Stimulated activated CD4-positive, alpha-beta T cell treated with anti-CD3 and anti-CD28 coated beads, TNF-alpha, amount 100 ng/mL, for 1 hour (primary cell): ENCODE measurements at places on chromosomes 11 and 22.

DNA sequence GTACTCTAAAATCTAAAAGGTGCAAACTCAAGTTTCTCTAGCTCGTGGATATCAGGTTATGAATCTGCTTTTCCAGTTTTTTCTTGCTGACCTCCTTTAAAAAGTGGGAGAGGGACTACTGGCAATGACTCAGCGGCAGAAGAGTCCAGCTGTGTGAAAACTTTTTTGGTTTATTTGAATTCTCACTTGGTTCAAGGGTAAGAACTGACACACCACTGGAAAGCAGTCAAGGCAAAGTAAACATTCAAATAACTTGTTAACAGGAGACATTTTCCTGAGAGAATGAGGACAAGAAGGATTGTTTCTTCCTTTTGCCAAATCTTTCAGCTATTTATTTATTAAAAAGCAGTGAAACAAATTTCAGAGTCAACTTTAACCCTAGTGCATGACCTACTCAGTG lies 36.1 kb downstream of the CDON start:
- no peak for DNase-seq

DNA sequence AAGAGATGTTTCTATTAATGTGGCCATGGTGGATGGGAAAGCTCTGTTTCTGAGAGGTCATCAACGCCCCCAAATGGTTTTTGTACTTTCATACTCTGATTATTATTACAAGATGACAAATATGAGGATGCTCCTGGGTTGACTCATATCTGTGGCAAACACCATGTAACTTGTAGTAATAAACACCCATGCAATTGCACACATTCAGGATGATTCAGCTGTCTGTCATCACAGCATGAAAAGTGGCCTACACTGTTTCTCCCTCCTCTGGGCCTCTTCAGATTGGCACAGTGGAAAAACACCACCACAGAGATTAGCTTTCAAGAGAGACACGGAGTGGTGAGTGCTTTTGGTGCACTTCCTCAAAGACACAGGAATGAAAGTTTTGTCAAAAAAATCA lies 85.4 kb downstream of the MTNR1B start:
- no peak for DNase-seq

- no peak for DNase-seq
Measured at GRCh38 chr11:103528596-103528995, 419.4 kb downstream of the DYNC2H1 start.

DNA sequence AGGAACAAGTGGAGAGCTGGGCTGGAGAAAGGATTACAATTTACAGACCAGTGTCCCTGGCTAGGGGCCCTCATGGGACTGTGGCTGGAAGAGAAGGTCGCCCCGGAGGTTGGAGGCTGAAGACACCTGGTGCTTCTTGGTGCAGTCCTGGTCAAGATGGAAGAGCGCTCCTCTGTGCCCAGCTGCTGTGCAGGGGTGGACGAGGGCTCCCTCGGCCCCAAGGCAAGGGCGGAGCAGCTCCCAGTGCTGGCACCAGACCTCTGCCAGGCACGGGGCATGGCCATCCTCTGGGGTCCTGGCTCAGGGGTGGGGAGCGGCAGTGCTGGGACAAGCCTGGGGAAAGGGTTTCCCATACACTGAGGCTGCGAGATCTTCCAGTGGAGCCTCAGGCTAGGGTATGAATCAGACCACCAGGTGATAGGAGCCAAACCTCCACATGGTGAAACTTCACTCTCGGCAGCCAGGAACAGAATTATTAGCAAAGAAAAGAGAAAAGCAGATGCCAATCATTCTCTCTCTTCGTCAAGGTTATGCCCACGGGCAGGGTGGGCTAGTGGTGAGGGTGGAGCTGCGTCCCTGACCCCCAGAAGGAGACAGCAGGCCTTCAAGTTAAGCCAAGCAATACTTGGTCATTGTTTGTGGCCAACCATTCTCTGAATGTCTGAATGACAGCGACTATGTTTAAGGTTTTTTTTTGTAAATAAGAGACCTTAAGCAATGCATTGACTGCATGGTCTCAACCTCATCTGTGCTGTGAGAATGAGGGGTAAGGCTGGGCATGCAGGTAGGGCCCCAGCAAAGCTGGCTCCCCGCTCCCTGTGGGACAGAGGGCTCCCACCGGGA lies 32.1 kb downstream of the PPM1F start:
- no peak for DNase-seq

- DNase-seq = no peak
Measured at GRCh38 chr11:47127213-47127612, 49.5 kb downstream of the ARFGAP2 start.

- DNase-seq = no peak
Measured at GRCh38 chr11:120248551-120249278, 8.8 kb downstream of the POU2F3 start.

GRCh38 chr22:38712486-38713207 lies 6.9 kb downstream of the GTPBP1 start:
- no peak for DNase-seq

DNA sequence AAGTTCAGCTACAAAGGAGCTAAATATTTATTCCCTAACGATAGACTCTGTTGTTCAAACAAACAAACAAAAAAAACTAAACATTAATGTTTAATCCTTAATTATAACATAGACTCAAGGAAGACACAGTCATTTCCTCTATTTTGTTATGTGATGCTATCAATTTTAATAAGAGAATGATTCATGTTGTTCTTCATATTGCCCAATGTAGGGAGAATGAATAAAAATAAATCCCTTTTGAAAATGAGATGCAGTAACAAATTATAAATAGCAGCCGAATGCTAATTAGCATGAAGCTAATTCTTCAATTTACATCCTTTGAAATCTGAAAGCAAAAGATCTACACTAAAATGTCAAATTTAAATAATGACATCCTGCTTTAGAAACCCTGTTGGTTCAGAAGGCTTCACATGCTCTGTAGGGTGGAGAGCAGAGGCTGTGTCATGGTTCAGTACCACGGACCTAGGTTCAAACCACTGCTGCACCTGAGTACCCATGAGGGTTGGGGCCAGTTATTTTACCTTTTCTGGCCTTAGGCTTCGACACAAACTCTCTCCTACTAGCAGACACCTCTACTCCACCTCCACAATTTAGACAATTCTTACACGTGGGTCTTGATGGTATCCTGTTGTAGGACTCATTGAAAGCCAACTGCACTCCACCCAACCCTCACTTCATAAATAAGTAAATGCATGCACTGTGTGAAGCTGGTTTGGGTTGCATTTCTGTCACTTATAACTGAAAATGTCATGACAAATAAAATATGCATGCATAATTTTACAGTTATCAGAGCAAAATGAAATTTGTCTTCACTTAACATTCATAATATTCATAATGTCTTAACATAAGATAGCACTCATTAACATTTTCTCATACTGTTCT lies 89.0 kb downstream of the RRAS2 start:
- DNase-seq = no peak

DNA sequence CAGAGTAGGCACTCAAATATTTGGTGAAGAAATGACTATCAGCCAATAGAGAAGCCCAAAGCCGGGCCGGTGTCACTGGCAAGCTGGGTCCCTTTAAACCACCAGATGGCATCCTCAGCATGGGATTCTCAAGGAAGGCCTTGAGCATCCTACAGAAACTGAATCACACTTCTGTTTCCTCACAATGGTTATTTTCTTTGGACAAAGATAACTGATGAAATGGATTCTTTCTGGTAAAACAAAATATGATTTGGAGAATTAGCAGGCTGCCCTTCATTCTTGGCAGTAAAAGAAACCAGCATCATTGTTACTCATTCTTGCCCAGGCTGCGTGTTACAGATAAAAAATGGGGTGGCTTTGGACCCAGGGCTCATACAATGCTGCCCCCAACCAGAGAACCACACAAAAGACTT lies 30.3 kb upstream of the ASPHD2 start:
- DNase-seq = no peak

DNA sequence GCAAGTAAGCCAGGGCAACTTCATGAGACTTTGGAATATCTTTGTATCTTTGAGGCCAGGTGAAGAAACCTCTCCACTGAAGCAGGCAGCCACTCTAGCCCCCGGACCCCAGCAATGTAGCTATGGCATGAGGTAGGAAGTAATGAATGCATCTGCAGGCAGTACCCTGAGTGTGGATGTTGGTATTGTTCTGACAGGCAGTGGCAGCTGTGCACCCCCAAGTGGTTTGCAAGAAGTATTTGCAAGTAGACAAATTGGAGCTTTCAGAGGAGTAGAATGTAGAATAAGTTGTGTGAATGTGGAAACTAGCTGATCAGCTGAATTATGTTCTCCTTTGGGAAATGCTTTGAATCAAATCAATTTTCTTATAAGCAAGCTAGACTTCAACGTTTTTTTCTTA lies 194.4 kb upstream of the PGR start:
- DNase-seq = no peak

GRCh38 chr11:121445071-121445768 lies 6.9 kb upstream of the SORL1 start:
- no peak for DNase-seq

- DNase-seq = no peak
Measured at GRCh38 chr11:75270896-75271418, 30.4 kb downstream of the TPBGL start.

DNA sequence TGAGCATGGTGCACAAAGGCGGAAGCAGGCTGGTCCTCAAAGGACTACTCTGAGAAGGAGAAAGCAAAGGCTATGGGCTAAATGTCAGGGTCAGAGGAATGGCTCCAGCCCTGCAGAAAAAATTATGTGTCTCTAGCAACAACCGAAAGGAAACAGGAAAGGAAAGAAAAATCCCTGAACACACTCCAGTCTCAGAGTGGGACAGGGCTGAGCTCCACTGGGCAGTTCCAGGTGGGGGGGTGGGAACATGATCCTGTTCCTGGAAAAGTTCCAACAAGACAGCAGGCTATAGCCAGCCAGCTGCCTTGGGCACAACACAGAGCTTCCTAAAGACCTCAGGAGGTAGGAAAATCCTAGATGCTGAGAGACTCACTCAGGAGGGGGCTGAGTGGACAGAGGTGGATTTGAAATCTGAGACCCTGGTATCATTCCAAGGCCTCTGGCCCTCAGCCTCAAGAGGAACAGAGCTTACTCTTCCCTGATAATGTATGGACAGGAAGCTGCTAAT lies 1088.2 kb downstream of the TBC1D22A start:
- no peak for DNase-seq

GRCh38 chr11:1820463-1821325 lies 14.1 kb upstream of the SYT8 start:
- DNase-seq = no peak

DNA sequence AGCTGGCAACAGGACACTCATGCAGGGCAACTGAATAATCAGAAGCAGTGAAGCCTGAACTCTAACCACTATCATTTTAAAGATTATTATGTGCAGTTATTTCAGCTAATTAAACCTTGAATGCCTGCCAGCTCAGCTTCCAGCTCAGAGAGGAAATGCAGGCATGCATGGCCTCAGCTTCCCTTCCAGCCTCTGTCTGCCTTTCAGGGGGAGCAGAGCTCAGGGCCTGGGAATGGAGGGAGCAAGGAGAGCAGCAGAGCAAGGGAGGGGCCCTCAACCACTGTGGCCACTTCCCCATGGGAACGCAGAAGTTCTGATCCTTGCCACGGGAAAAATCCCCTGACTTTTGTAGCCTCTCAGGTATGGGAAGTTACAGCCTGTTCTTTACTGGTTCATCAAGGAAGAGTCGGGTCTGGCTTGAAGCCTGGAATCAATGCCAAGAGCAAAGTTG lies 32.5 kb upstream of the APLNR start:
- DNase-seq = no peak

DNA sequence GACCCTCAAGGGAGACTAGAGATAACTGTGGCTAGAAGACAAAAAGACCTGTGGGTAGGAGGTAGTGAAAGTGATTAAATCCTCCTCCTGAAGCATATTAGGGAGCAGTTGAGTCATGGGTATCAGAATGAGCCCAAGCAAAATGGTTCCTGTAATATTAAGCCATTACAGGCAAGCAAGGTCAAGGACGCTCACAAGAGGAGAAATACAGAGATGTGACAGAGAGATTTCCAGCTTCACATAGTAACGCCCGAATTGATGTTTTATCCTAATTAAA lies 77.7 kb downstream of the FAM76B start:
- DNase-seq = no peak

DNA sequence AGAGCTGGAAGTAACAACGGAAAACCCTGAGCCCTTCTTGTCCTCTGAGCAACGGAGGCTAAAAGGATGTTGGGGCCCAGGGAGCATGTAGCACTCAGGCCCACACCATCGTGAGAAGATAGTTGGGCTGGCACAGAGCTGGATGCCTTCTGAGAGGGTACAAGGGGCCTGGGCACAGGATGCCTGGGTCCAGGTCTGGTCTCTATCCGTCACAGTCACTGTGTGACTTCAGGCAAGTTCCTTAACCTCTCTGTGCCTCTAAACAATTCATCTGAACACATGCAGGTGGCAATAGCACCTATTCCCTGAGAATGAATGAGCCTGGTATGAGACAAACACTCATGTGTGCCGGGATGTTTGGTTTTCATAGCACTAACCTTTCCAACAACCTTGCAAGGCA lies 29.2 kb downstream of the MB start:
- DNase-seq = no peak
